ENCODE measurements at places on chromosomes 16 and 17.

GRCh38 chr16:49488336-49488735, 114.7 kb downstream of the C16orf78 start:
- DNase-seq: no peak

DNA sequence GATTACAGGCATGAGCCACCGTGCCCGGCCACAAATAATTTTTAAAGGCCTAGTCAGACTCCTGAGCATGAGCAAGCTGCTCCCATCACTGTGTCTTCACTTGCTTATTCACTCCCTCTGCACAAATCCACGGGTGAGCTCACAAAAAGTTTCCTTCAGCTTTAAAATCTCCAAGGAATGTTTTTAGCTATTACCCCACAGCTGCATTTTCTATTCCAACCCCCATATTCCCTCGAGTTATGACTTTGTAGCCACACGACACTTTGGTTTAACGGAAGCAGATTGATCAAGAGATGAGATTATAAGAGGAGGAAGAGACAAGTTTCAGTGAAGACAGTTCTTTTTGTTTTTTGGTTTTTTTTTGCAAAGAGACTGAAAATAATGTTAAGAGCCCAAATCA, 49.1 kb upstream of the SLC25A19 start:
- no peak for DNase-seq

- no peak for DNase-seq
Observed at GRCh38 chr16:26658915-26659314, 407.8 kb upstream of the C16orf82 start.

- DNase-seq: no peak
Observed at GRCh38 chr17:15240644-15241043, 24.5 kb downstream of the PMP22 start.

DNA sequence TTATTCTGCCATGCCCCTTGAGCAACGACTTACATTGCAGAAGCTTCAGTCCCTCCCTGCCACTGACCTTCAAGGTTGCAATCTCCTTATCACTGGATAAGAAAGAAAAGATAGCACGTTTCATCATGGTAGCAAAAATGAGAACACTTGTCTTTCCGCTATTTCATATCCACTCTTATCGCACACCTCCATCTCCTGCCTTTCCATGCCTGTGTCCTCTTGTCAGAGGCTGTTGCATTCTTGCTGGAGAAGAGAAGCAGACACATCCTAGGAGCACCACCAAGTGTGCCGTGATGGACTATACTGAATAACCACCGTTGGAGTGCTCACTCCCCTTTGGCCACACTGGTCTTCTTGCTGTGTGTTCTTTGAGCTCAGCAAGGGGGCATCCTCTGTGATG, 230.6 kb upstream of the IRX3 start:
- no peak for DNase-seq

- no peak for DNase-seq
Observed at GRCh38 chr17:44266402-44267164, 1.4 kb downstream of the SLC4A1 start.

DNA sequence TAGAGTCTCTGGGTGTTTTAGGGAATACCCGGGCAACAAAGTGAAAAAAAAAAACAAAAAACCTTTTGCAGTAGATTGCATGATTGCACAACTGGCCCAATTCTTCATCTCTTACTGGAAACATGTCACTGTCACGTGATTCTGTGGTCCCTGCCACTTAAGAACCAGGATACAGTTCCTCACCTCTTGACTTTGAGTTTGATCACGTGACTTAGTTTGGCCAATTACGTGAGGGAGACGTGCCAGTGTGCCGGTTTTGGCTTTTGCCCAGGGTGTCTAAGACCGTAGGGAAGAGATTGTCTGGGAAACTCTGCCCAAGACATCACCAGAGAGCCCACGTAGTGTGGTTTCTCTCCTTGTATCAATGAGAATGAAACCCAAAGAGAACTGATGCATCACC, 88.7 kb downstream of the GRIN2A start:
- DNase-seq: no peak

DNA sequence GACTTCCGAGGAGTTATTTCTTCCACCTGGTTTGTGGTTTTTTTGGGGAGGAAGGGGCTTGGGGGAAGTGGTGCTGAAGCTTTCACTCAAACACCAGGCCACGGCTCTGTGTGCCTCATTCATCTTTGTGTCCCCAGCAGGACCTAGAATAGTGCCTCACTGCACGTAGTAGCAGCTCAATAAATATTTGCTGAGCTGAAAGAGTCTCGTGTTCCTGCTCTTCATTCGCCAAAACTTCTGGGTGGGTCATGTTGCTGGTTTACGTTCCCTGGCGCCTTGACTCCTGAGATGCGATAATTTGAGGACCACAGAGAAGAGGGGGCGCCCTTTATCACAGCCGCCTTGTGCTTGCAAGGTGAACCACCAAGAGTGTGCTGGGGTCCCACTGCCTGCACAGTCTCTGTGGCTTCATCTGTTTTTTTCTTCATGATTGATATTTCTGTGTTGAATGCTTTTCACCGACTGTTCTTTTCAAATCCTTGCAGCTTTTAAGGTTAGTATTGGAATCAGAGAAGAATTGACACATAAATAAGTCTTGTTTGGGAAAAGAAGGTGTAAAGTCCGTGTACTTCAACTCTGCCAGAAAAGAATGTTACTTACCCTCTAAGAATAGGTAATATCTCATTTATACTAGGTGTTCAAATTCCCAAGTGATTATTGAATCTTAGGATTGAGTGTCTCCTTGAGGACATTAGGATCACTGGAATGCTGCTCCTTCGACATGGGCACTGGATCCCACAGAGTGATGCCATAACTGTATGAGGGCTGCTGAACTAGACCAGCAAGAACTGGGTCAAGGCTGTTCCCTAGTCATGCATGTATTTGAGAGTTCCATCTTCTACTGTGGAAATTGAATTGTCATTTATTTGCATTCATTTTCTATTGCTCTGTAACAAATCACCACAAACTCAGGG, 92.7 kb upstream of the CLEC18A start:
- no peak for DNase-seq

DNA sequence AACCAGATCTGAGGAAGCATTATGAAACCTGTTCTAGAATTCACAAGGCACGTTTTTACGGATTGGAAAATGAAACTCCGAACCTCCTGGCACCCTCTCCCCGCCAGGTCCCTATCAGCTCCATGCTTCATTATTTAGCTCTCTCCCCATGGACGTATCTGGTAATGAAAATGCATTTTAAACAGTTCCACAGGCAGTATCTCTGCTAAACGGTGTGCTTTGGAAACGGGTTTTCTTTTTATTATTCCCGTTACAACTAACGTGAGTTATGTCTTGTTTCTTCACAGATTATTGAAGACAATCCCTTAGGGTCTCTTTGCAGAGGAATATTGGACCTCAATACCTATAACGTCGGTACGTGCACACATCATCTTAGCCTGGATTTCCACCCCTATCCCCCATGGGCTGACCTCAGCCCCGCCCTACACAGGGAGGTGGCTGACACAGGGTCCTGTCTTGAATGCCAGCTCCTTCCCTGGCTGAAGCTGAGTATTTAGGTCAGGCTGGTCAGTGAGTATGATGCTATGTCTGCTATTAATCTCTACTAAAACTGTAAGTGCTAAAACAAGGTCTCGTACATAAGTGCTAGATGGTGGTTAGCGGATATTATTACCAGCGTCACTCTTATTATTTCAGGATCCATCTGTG, 82.9 kb downstream of the SDR42E1 start:
- DNase-seq: no peak

DNA sequence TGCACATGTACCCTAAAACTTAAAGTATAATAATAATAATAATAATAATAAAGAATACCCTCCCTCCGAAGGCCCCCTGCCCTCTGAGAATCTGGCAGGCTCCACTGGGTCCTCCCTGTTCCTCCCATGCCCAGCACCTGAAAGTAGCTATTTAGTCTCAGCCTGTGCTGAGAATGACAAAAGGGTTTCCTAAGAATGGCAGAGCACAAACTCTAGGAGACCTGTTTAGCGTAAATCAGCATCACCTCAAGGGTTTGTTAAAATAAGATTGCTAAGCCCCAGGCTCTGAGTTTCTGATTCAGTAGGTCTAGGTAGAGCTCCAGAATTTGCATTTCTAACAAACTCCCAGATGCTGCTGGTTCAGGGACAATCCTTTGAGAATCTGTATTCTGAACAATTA, 606.8 kb upstream of the CDH11 start:
- DNase-seq: no peak

DNA sequence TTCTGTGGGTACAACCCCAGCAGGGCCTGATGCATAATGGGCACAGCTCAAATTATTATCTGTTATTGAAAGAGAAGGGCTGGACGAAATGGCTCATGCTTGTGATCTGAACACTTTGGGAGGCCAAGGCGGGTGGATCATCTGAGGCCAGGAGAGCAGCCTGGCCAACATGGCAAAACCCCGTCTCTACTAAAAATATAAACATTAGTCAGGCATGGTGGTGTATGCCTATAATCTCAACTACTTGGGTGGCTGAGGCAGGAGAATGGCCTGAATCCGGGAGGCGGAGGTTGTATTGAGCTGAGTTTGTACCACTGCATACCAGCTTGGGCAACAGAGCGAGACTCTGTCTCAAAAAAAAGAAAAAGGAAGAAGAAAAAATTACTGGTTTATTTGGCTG, 100.7 kb downstream of the ABCC1 start:
- no peak for DNase-seq

GRCh38 chr17:33086878-33087277, 95.2 kb downstream of the SPACA3 start:
- DNase-seq: no peak

- no peak for DNase-seq
Observed at GRCh38 chr17:34117811-34118210, 137.3 kb upstream of the CCL2 start.

DNA sequence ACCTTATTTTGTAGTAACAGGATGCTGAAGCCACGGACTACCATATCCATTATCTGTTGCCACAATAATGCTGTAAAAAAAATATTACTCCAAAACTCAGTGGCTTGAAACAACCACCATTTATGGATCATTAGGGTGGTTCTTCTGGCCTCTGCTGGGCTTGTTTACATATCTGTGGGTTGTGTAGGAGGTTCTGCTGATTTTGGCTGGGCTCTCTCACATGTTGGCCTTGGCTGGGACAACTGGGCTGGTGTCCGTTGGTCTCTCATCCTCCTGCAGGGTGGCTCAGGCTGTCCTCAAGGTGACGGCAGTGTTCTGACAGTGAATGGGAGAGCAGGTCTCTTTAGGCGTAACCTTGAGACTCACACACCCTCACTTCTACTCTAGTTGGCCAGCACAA, 76.0 kb downstream of the GPR139 start:
- no peak for DNase-seq
